Activated naive CD4-positive, alpha-beta T cell (primary cell): ENCODE measurements at places on chromosomes 1 and 21.

- no peak for DNase-seq
Measured at GRCh38 chr21:22855581-22855980, 1857.4 kb downstream of the NCAM2 start.

DNA sequence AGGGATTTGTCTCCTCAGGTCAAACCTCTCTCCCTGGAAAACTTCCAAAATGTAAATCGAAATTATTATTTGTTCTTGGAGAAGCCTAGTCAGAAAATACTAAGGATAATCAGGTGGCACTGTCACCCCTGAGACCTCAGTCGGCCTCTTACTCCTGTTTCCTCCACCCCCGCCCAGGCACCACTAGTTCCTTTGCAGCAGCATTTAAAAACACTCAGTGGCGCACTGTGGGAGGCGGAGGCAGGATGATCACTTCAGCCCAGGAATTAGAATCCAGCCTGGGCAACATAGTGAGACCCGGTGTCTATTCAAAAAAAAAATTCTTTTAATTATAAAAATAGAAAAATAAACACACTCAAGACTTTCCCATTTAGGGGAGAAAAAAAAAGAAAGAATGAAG, 18.0 kb upstream of the IFNAR2 start:
- no peak for DNase-seq

DNA sequence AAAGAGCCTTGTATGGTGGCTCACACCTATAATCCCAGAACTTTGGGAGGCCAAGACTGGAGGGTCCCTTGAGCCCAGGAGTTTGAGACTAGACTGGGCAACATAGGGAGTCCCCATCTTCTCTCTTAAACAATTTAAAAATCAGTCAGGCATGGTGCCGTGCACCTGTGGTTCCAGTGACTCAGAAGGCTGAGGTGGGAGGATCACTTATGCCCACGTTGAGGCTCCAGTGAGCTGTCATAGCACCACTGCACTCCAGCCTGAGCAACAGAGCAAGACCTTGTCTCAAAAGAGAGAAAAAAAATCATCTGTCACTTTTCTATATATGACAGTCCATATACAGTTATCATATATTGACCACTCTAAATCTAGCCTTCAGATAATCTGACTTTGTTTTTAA, 658.3 kb downstream of the LTN1 start:
- DNase-seq: no peak

GRCh38 chr1:240691909-240692705, 80.2 kb upstream of the GREM2 start:
- DNase-seq: no peak

DNA sequence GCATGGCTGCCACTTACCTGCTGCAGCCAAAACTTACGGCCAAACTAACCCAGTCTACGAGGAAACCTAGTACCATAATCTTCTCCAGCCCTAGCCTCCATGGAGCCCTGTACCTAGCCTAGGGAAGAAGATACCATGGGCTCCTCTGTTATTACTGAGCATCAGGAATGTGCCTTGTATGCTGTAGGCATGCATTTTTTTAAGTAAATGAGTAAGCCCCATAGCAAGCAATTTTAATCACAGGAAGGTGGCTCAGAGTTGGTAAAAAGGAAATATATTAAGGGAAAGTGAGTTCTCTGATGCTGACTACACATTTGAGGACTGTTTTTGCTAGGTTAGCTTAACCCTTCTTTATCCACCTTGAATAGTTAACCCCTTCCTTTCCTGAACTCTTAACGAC, 21.2 kb downstream of the NFASC start:
- no peak for DNase-seq

GRCh38 chr21:24509131-24509530, 1098.2 kb downstream of the MRPL39 start:
- DNase-seq: no peak

DNA sequence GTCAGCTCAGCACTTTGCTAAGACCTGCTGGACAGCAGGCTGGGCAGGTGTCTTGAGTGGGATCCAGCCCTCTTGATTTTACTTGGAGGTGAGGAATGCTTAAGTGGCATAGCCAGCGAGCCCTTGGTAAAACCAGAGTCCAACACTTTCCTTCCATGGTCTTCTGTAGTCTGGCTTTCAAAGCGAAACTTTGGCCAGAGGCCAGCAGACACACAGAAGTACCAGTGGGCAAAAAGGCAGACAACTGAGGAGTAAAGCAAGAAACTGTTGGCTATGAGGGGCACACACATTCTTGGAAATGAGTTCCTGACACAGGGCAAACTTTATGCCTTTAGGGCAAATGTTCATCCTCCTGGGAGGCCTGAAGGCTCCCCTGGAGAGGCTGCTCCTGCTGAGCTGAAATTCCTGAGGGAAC, 281.0 kb upstream of the POU3F1 start:
- DNase-seq: no peak

GRCh38 chr1:224879162-224879803, 50.2 kb upstream of the DNAH14 start:
- DNase-seq: no peak

GRCh38 chr1:167022384-167022783, 33.3 kb downstream of the MAEL start:
- DNase-seq: no peak

GRCh38 chr1:57860931-57861565, 437.2 kb upstream of the DAB1 start:
- DNase-seq: no peak

GRCh38 chr1:167033646-167034045, 44.6 kb downstream of the MAEL start:
- no peak for DNase-seq

DNA sequence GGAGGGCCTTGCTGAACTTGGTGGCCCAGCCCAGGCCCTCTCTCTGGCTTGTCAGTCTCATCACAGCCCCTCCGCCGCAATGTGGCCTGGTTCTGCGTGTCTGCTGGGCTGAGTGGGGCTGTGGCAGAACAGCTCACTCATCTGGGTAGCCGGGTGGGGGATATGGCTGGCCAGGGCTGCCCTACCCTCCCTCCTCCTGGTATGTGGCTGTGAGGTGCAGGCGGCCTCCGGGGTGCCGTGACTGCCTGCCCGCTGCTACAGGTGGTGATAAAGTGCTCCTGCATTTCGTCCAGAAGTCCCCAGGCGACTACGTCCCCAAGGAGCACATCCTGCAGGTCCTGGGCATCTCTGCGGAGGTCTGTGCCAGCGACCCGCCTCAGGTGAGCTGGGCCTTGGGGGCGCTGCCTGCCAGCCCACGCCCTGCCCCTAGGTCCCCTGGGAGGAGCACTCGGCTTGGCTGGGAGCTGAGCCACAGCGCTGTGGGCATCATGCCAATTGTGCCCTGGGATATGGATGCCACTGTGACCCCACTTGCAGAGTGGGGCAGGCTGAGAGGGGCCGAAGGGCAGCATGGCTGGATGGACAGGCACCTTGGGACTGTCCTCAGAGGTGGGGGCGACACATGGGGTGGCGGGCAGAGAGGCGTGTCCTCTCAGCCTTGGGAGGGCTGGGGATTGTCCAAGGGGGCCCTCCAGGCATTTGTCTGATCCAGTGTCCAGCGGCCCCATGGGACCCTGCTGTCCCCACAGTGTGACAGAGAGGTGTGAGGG, 2.3 kb downstream of the PRXL2B start:
- no peak for DNase-seq
